ENCODE measurements at places on chromosomes 11 and 22.

DNA sequence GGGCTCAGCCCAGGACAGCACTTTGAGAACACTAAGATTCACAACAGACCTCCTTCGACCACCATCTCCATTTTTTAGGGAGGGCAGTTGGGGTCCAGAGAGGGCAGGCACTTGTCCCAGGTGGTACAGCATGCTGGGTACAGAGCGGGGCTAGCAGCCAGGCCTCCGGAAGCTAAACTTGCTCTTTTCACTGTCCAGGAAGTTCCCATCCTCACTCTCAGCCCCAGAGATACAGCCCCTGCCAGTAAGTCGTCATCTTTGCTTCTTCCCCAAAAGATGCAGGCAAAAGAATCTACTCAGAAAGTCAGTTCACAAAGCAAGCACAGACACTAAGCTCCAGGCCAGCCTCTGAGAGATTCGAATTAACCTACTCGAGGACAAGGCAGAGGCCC is 6.7 kb upstream of the RAB3IL1 start:
- DNase-seq, result no peak

- DNase-seq, result peak; percentile 93
Observed at GRCh38 chr11:58905721-58906547, 33.4 kb upstream of the GLYATL1 start.

GRCh38 chr22:46569055-46569847 is 31.8 kb upstream of the CELSR1 start:
- DNase-seq, result no peak

- no peak for DNase-seq
Observed at GRCh38 chr11:68338051-68338780, 25.8 kb downstream of the LRP5 start.

DNA sequence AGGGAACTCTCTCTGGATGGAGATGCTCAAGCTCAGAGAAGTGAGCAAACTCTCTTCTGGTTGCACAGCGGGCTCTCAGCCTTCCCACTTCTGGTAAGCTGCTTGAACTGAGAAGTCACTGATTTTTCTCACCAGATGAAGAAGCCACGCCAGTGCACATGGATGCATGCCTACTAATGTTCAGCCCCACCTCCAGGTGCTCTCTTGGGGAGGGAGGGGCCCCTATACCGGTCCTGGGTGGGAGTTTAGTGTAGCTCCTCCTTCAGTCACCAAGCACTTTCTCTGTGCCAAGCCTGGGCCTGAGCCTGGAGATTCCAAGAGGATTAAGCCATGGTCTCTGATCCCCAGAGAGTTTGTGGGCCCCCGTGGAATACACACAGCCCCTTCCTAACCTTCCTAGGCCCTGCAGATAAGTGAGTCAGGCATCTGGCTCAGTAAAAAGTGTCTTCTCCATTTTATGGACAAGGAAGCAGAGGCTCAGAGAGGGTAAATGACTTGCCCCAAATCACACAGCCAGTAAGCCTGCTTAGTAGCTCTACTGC is 142.2 kb downstream of the ST3GAL4 start:
- no peak for DNase-seq

- no peak for DNase-seq
Observed at GRCh38 chr11:94826415-94826814, 58.3 kb downstream of the AMOTL1 start.

GRCh38 chr11:127050186-127050585 is 49.6 kb upstream of the KIRREL3 start:
- DNase-seq, result no peak

GRCh38 chr11:102187416-102188151 is 77.3 kb downstream of the YAP1 start:
- DNase-seq, result peak; percentile 49

DNA sequence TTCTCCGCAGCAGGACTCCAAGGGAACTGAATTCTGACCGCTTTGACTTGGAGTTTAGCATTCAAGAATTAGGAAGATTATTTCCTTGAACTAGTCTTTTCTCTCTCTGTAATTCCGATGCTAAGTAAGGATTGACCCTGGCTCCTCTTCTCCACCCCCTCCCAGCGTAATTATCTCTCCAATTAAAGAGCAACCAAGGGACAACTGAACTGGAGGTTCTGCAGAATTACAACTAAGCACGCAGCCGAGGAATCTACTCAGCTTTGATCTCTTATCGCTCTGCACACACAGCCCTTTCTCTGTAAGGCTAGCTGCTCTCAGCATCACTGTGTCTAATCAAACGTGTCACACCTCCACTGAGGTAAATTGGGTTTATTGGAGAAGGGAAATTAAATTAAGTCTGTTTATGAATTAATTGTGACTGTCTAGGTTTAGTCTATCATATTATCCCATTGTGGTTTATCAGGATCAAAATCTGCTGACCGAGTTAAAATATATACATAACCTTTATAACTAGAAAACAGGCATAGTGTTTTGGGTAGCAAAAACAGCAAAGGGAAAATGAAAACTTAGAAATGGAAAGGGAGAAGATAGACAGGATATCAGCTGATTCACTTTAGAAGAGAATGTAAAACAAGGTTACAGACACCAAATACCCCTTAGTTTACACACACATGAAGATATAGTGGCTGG is 241.3 kb upstream of the LARGE1 start:
- DNase-seq, result no peak

All from amniotic epithelial cell (primary cell).